ENCODE measurements at places on chromosomes 2 and 18. TPM values are rescaled to one million over a fixed set of nuclear protein-coding genes. Genes with fewer than 3 reads are reported as not detected.

The TFCP2L1 gene
- total RNA-seq = 0.39 TPM

The SERPINB13 gene
- total RNA-seq = not detected

The REG3A gene
- not detected for total RNA-seq

GRCh38 chr2:18749912-18750526 lies 160.7 kb upstream of the NT5C1B start:
- DNase-seq = peak; percentile 21
- no peak overlapping the region for H3K27ac ChIP-seq
- H3K27me3 ChIP-seq = no peaks in the 10 kb centered on the region
- peaks cover 23% of the 10 kb centered on the region for H3K4me1 ChIP-seq

GRCh38 chr2:237180987-237181386 lies 95.3 kb downstream of the COPS8 start:
- H3K4me1 ChIP-seq = no peaks in the 10 kb centered on the region
- no peak overlapping the region for H3K27ac ChIP-seq
- H3K4me3 ChIP-seq = no peak overlapping the region
- DNase-seq = no peak
- H3K36me3 ChIP-seq = no peaks in the 10 kb centered on the region

- no peak overlapping the region for H3K27ac ChIP-seq
- H3K4me3 ChIP-seq = no peak overlapping the region
- H3K4me1 ChIP-seq = peaks cover 6% of the 10 kb centered on the region
- no peaks in the 10 kb centered on the region for H3K36me3 ChIP-seq
These were observed 59.5 kb downstream of the R3HDM1 start for GRCh38 chr2:135590619-135591260.

DNA sequence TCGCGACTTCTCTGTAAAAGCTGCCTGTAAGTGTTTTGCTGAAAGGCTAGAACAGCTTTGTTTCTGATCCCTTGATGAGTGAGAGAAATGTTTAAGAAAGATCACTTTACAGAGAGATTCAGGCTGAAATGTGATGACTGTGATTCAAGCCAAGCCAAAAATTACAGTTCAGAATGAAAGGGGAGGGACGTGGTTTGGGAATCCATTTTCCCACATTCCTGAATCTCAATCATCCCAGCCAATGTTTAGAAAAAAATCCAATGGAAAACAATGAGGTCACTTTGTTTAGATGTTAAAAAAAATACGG lies 416.7 kb downstream of the ARHGAP15 start:
- no peak overlapping the region for H3K4me3 ChIP-seq
- no peaks in the 10 kb centered on the region for H3K36me3 ChIP-seq
- no peaks in the 10 kb centered on the region for H3K27me3 ChIP-seq
- no peak for DNase-seq

All from psoas muscle (tissue), 8 donors.